NCI-H2081 (cell line): ENCODE measurements at places on chromosomes 13 and 19.
A peak's percentile ranks its signal among the peaks of the same experiment; 100 is the strongest.

DNA sequence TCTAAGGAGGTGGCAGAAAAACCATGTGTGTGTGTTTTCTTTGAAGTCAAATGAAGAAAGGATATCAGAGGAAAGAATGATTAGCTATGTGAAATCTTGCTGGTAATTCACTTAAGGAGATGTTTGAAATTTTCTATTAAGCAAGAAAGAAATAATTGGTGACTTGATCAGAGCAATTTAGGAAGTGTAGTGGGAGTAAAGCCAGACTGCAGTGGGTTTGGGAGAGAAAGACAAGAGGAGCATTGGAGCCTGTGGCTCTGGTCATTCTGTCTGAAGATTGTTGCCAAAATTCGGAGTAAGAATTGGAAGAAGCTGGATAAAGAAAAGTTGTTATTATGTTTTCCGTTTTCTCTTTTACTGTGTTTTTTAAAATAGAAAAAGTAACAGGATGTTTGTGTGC is 640.5 kb downstream of the GPC5 start:
- no peak for DNase-seq

DNA sequence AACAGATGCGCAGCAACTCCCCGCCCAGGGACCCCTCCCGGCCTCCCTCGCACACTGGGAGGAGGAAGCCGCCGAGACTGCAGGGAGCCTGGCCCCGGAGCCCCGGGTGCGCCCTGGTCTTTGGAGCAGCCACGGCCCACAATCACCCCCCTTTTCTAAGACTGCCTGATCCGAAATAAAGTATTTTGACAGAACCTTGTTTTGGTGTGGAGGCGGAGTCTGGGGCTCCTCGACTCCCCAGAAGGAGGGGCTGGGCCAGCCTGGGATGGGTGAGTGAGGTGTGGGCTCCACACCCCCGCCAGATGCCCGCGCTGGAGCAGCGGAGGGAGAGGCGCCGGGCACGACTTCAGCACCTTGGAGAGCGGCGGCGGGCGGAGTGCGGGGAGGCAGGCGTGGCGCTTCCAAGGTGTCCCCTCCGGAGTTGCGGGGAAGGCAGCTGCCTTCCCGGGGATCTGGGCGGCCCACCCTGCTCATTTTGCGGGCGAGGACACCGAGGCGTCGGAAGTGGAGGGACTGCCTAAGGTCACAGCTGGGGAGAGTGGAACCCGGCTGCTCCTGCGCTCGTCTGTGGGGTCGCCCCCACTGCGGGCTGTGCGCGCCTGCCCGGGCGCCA is 9.4 kb downstream of the SIRT6 start:
- DNase-seq: no peak

DNA sequence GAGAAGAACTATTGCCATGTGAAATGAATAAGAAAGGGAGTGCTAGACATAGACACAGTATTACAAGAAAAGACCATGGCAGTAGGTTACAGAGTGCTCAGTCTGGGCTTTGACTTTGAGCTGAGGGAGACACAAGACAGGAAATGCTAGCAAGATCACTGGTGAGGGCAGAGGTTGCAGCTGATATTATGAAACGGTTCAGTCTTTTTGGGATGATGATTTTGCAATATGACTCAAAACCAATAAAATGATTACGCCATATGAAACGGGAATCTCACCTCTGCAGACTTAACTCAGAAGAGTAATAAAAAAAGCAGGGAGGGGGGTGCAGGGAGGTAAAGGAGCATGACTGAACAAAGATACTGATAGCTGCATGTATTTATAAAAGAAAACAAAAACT is 123.1 kb downstream of the RBM26 start:
- no peak for DNase-seq

- no peak for DNase-seq
Measured at GRCh38 chr13:46195016-46195415, 13.0 kb upstream of the LCP1 start.

DNA sequence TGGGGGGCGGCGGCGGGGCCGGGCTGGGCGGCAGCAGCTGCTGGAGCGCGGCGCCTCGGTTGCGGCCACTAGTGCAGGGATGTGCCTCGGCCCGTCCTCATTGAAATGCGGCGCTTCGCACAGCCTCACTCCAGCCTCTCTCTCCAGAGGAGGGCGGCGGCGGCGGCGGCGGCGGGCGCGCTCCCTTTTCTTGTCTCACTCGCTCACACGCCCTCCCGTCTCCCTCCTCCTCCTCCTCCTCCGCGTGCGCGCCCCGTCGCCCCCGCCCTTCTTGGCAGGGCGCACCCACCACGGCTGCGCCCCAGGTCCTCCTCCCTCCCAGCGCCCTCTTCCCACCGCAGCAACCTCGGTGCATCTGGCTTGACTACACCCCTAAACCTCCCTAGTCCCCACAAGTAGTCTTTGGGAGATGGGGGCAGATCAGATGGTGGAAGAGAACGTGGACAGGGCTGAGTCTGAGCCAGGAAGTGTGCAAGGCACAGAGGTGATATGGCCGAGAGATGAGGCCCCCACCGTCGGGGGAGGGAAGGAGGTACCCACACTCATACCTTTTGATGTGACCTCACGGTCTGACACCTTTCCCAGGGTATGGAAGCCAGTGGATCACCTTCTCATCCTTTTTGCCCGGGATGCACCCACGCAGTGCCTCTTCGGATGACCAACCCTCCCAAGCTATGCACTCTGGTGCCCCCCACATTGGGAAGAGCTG is at the start of gene DCLK1:
DCLK1 (minus strand) TSS at position 161 of the 709 bp plus-strand sequence.
- DNase-seq: peak; percentile 74

GRCh38 chr13:83633746-83634145 is 248.5 kb downstream of the SLITRK1 start:
- no peak for DNase-seq

DNA sequence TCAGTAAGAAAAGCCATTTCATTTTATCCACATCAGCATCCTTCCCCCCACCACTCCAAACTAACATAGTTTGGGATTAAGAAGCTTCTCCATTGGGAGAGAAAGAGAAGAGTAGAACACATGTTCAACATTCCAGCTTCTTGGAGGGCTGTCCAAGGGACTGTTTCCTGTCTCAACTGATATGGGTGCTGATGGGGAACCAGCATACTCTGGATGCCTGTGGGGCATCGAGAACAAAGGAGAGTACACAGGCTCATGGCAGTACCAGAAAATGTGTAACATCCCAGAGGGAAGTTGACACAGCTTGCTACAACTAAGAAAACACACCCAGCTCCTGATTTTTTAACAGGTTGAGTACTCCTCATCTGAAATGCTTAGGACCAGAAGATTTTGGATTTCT is 24.7 kb downstream of the SUCLA2 start:
- no peak for DNase-seq

DNA sequence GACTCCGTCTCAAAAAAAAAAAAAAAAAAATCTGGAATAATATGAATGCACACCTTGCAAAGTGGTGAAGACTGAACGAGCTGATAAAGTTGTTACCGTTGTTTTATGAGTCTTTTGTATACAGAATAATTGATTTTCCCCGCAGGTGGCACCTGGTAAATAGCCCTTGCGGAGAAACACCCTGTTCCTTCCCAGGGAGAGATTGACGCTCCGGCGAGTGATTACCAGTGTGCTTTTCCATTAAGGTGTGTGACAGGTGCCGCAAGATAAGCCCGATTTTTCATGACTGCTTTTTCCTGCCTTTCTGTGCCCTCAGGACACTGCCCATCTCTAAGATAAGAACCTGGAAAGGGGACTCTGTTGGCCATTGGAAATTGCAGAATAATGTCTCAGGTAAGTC is 943 bp downstream of the ZNF302 start:
- DNase-seq: peak; percentile 36

GRCh38 chr19:38185562-38185961 is 38.5 kb downstream of the DPF1 start:
- DNase-seq: no peak

- no peak for DNase-seq
Measured at GRCh38 chr13:109917422-109917821, 131.0 kb upstream of the IRS2 start.

GRCh38 chr13:60169239-60170031 is 5.7 kb upstream of the DIAPH3 start:
- no peak for DNase-seq

DNA sequence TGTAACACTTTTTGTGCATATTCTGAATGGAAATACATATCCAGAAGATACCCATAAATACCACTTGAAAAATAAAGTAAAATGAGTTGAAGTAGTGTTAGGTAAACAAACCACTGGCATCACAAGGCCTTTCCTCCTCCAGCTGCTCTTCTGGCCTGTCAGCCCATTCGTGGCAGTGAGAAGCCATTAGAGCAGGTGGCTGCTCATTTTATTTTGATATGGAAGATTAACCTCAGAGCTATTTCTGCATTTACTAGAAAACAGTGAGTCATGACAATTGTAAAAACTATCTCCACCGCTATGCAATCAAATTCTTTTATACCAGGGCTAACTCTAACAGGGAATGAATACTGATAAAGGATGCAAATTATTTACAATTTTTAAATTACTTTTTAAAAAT is 2898.1 kb downstream of the PCDH9 start:
- DNase-seq: peak; percentile 53

GRCh38 chr19:8614455-8614854 is 3.9 kb upstream of the ADAMTS10 start:
- DNase-seq: no peak

- DNase-seq: no peak
Measured at GRCh38 chr19:10431254-10431942, 11.1 kb downstream of the PDE4A start.

DNA sequence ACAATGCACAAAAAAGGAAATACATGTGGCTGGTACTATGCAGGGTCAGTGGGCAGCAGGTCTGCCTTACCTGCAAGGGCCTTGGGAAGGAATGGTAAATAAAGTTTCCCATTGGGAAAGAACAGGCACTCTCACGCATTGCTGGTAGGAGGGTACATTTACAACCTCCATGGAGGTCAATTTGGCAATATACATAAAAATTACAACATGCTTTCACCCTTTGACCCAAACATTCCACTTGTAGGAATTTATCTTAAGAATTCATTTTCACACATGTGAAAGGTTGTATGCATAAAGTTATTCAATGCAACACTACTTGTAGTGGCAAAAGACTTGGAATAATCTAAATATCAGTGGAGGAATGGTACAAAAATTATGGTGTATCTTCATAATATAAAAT is 216.4 kb downstream of the DLEU7 start:
- no peak for DNase-seq

GRCh38 chr13:30354493-30355383 is 47.4 kb upstream of the KATNAL1 start:
- no peak for DNase-seq

GRCh38 chr13:80442609-80443008 is 101.7 kb upstream of the SPRY2 start:
- no peak for DNase-seq

GRCh38 chr19:9906475-9907087 is 29.7 kb downstream of the OLFM2 start:
- no peak for DNase-seq

DNA sequence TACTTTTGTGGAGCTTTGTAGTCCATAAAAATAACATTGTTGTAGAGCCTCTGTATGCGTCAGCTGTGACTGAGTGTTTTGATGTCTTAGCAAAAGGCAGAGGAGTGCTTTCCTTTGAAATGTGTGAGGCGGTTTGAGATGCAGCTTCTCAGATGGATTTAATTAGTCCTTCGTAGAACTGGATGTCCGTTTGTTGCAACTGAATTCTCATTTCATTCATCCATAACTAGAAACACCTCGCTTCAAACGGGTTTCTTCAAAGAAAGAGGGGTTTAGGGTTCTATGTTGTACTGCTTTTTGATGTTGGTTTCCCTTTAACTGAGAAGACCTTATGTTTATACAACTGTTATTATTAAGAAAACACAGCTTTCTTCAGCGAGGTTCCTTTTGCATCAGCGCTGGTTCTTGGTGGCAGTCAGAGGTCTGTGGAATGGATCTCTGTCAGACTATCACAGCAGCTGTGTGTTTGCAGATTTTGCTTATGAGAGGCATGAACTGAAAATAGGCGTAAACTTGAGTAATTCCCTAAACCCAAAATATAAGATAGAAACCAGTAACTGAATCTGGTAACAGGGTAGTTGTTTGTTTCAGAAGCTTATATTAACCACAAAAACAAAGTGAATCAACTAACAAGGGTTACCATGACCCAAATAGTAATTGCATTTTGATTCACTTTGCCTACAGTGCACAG is 194.4 kb downstream of the GGACT start:
- no peak for DNase-seq

- DNase-seq: no peak
Measured at GRCh38 chr13:40776232-40776631, 5.2 kb upstream of the MRPS31 start.

GRCh38 chr19:6639439-6639838 is 30.5 kb downstream of the TNFSF14 start:
- DNase-seq: no peak

GRCh38 chr13:29676941-29677452 is 81.5 kb upstream of the SLC7A1 start:
- no peak for DNase-seq

DNA sequence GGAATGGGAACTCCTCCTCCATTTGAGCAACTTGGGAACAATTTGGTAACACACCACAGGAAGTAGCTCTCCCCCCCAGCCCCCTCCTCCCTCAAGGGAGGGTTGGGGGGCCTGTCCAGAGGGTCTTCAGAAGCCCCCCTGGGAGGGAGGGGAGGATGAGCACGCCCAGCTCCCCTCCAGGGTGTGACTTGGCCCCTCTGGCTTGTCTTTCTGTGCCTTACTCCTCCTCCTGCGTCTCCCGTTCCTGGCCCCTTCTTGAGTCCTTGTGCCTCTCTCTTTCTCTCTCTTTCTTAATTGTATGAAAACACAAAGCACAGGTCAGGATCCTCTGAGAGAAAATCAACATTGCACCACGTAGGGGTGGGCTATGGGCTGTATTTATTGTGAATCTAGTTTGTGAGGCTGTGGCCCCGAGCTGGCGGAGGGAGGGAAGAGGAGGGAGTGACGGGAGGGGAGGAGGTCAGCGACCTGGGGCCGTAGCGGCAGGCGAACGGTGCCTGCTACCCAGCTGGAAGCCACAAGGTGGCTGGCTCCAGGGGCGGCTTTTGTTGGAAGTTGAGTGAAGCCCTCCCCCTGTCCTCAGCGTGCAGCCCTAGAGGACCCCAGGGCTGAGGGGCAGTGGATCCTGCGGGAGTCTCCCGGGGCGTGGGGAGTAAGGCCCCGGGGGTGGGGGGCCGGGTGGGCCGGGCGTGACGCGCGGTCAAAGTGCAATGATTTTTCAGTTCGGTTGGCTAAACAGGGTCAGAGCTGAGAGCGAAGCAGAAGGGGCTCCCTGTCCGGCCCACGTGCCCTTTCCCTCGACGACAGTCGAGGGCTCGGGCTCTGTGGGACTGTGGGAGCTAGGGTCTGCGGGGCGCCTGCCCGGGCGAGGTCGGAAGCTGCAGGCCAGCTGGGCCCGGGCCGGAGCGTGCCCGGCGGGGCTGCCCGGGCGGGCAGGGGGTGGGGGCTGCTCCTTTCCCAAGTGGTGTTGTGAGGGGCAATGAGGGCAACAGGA is 6.4 kb downstream of the LYL1 start:
- no peak for DNase-seq

GRCh38 chr13:26011996-26012821 is 39.6 kb downstream of the SHISA2 start:
- no peak for DNase-seq

GRCh38 chr13:90919153-90919552 is 428.3 kb upstream of the MIR17HG start:
- no peak for DNase-seq

GRCh38 chr13:36766295-36766694 is 52.7 kb upstream of the RFXAP start:
- no peak for DNase-seq
